ENCODE measurements at places on chromosomes 6 and 20.

DNA sequence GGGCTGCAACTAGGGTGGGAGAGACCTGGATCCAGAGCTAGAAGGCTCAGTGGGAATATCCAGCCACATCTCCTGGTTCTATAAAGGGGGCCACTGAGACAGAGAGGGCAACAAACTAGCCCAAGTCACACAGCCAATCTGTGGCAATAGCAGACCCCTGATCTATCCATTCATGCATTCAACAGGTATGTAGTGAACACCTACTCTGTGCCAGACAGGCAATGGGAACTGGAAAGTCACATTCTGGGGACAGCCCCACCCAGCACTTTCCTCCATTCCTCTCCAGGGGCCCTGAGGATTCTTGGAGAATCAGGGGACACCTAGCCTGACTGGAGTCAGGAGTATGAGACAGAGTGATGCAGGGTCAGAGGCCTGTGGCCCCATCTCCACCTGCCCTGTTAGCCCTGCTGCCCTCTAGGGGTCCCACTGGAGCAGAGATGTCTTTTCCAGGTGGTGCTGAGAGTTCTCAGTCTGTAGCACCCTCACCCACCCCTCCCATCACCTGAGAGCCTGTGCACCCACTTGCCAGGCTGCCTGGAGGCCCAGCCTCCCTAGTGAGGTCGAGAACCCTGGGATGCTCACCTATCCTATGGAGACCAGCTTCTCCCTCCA, 13.6 kb downstream of the BPIFA2 start:
- no peak for DNase-seq

DNA sequence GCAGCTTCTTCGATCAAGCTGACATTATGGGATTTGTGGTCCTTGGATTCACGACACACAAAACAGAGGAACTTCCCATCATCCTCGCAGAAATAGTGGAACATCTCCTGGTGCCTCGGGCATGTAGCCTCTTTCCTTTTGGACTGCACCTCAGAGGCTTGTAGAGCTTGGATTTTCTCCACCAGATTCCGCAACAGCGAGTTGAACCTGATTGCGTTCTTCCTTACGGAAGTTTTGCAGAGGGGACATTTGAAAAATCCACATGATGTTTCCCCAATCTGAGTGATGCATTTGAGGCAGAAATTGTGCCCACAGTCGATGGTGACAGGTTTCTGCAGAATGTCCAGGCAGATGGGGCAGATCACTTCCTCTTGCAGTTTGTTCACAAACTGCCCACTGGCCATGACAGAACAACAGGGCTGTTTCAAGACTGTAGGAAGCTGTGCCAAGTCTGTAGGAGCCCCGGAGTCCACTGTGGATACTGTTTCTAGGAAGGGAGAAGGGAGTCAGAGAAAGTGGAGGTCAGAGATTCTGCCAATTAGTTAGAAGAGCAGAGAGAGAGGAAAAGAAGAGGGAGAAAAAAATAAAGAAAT, 392 bp downstream of the TRIM31 start:
- DNase-seq, result no peak

DNA sequence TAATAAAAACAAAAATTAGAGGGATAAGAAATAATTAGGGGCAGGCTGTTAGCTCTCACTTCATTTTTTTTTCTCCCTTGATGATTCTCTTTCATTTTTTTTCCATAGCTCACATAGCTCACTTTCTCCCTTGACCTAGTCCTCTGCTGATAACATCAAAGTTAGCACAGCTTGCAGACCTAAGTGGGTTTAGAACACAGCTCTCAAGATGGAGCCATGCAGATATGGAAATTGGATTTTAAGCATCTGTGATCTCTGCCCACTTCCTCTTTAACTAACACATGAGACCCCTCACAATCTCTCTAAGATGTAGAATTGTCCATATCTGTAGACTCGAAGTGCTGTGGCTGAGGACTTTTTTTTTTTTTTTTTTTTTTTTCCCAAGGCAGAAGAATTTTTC, 257.1 kb downstream of the SOX4 start:
- no peak for DNase-seq

GRCh38 chr6:65410309-65410708, 296.7 kb downstream of the EYS start:
- DNase-seq, result no peak

DNA sequence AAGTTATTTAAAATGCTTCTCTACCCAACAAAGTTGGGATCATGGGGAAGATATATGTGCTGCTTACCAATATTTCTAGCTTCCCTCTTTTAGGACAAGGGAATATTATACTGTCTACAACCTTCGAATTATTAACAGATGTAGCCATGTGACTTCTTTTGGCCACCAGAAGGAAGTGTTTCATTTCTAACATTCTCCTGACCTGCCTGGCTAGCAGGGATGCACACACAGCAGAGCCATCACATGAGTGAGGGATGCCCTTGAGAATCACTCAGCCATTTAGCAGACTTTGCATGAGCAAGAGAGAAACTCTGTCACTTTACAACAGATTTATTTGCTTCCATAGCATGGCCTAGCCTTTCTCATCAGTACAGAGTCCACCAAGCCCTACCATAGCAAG, 230.7 kb upstream of the MARCKS start:
- DNase-seq, result no peak

DNA sequence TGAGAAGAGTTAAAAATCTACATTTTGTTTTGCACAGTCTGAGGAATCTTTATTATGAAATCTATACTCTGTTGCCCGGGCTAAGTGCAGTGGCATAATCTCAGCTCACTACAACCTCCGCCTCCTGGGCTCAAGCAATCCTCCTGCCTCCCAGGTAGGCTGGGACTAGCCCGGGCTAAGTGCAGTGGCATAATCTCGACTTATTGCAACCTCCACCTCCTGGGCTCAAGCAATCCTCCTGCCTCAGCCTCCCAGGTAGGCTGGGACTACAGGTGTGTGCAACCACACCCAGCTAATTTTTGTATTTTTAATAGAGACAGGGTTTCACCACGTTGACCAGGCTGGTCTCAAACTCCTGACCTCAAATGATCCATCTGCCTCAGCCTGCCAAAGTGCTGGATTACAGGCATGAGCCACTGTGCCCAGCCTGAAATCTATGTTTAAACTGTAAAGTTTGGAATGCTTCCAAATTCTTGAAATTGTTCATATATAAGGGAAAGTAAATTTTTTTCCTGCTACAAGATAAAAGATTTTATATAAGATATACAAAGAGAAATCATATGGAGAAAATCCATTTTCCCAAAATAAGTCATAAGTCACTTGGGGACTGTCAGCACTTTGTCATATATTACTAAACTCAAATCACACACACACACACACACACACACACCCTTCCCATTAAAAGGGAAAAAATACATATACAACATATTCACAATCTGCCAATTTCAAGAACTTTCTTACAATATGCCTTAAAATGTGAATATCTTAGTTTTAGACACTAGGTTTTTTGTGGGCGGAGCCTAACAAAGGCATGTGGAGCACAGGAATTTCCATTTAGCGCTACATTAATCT, 19.4 kb downstream of the PTPRK start:
- DNase-seq, result no peak

- no peak for DNase-seq
Observed at GRCh38 chr20:440636-441035, 21.7 kb downstream of the TBC1D20 start.

GRCh38 chr20:33061658-33062028, 7.9 kb downstream of the BPIFB3 start:
- DNase-seq, result no peak

DNA sequence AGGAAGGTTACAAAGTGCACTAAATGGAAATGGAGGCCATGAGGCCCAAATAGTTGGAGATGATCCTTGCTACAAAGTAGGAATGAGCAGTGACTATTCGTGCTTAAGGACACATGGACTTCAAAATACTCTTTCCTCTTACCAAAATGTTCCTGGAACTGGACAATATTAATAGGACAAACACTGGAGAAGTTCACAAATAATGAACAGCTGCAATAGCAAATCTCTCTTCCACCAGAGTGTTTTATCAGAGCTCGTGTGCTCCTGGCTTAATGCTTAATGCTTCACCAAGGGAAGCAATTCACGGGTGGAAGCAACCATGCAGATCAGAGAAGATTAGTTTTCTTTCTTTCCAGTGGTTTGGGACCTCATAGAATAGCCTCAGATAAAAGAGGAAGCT, 435.4 kb downstream of the BCKDHB start:
- DNase-seq, result no peak

DNA sequence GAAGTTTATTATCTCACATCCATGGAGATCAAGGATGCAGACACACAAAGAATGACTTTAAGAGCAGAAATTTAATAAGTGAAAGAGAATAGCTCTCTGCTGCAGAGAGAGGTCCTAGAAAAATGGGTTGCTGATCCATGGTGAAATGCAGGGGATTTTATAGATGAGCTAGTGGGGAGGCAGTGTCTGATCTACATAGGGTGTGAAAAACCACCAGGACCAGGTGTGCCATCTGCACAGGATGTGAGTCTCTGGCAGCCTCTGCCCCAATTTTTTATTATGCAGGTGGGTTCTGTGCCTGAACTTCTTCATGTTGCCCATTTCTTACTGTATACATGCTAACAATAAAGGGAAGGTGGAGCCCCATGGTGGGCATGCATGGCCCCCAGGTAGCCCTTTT, 19.9 kb upstream of the NANP start:
- DNase-seq, result no peak

GRCh38 chr20:58048096-58048702, 180.3 kb downstream of the ANKRD60 start:
- DNase-seq, result no peak

DNA sequence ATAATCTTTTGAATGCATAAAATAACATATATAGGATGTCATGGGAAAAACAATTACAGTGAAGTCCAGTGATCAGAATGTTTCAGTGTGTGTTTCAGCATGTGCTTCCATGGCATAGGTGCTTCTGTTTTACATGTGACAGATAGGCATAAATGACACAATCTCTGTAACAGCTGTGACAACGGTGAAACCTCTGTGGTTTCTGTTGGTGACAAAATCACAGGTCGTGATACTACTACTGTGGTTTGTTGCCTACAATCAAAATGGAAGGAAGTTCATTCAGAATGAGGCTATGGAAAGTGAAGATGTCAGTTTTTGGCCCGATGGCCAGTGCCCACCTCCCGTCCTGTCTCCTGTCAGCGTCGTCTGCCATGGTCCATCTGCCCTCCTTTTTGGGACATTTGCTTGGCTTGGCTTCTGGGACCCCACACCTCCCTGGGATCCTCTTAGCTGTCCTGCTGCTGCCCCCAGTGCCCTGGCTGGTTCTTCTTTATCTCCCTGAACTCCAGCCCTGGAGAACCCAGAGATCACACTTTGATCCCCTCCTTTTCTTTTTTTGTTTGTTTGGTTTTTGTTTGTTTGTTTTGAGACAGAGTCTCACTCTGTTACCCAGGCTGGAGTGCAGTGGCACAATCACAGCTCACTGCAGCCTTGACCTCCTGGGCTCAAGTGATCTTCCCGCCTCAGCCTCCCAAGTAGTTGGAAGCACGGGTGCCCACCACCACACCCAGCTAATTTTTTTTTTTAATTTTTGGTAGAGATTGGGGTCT, 79.3 kb upstream of the NAA20 start:
- DNase-seq, result no peak

- DNase-seq, result no peak
Observed at GRCh38 chr6:116369964-116370759, 585 bp upstream of the DSE start.

- no peak for DNase-seq
Observed at GRCh38 chr6:57297505-57297904, 19.9 kb upstream of the PRIM2 start.

GRCh38 chr20:33991502-33991901, 2.2 kb upstream of the RALY start:
- no peak for DNase-seq

DNA sequence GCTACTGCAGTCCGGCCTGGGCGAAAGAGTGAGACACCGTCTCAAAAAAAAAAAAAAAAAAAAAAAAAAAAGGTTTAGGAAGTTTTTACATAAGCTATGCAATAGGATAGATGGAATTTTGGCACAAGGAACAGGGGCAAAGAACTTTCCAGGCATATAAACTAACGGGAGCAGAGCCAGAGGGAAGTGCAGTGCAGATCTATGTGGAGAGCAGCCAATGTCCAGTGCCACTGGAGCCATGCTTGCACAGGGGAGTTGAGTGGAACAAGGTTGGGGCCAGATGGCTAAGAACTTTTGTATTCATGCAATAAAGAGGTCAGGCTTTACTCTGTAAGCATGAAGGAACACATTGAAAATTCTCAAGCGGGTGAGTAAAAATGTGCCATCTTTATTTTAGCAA, 10.8 kb downstream of the SLC17A2 start:
- DNase-seq, result no peak

DNA sequence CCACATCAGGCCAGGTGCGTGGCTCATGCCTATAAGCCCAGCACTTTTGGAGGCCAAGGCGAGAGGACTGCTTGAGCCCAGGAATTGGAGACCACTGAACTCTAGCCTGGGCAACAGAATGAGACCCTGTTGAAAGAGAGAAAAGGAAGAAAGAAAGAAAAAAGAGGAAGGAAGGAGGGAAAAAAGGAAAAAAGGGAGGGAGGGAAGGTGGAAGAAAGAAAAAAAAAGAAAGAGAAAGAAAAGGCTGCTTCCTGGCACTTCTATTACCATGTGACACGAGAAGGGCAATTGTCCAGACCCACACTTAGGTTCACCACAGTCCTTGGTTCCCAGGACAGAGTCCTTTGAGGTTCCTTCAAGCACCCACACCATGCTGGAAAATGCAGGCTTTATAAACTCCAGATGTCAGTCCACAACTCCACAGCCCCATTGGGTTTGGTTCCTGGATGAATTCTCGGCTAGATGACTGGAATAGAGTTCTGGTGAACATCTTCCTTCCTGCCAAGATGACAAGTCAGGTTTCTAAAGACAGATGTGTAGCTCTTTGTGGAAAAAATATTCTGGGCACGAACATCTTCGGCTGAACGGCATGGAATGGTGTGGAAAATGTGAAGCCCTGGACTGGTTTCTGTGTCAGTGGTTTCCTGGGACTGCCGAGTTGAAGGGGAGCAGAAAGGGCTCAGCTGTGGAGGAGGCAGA, 32.5 kb downstream of the NT5E start:
- DNase-seq, result no peak

- no peak for DNase-seq
Observed at GRCh38 chr20:53685070-53685595, 91.5 kb upstream of the ZNF217 start.

DNA sequence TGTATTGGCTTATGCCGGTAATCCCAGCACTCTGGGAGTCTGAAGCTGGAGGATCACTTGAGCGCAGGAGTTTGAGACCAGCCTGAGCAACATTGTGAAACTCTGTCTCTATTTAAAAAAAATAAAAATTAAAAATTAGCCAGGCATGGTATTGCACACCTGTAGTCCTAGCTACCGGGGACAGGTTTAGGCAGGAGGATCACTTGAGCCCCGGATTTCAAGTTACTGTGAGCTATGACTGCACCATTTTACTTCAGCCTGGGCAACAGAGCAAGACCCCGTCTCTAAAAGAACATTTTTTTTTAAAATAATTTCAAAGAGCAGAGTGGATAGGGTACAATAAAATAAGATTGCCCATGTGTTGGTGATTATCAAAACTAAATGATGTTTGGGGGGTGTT, 482.9 kb upstream of the SOX4 start:
- DNase-seq, result no peak

Data from stimulated activated CD8-positive, alpha-beta memory T cell treated with anti-CD3 and anti-CD28 coated beads, Interleukin-7, amount 100 ng/mL, for 1 hour (primary cell).